ENCODE measurements at places on chromosomes 2 and 18.

DNA sequence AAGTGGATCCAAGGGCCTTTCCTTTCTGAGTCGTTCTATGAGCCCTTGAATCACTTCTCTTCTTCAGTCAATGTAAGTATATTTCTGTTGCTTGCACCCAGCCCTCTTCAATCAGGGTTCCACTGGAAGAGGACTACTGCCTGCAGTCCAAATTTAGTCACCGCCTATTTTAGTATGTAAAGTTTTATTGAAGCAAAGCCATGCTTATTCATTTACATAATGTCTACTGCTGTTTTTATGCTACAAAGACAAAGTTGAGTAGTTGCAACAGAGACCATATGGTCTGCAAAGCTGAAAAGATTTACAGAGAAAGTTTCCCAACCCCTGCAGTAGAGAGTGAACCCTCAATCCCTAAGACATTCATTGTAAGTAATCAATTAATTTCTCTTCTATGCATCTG, 332.5 kb upstream of the TNP1 start:
- DNase-seq: no peak

- DNase-seq: no peak
Measured at GRCh38 chr2:8224347-8225190, 457.3 kb upstream of the ID2 start.

DNA sequence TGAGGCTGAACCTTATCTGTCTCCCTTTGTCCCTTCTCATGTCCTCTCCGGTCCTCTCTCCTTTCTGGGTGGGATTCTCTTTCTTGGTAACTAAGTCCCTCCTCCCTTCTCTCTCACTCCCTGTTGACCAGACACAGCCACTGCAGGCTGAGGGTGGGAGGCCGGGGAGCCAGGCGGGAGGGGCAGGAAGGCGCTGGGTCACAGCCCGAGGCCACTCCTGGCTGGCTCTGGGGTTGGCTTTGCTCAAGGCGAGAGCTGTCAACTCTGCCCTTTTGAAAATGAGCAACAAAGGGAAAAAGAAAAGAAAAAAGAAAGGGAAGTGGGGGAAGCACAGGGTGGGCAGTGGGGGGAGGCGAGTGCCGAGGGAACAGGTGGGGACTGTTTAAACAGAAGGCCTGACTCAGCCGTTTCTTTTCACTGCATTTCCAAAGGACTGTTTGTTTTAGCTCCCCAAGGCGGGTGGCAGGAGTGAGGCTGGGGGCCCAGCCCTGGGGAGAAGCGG, 70.5 kb upstream of the IGFBP5 start:
- no peak for DNase-seq

GRCh38 chr2:40820319-40820718, 368.4 kb upstream of the SLC8A1 start:
- DNase-seq: peak; percentile 7

GRCh38 chr18:7926526-7926925, 359.4 kb downstream of the PTPRM start:
- DNase-seq: no peak

DNA sequence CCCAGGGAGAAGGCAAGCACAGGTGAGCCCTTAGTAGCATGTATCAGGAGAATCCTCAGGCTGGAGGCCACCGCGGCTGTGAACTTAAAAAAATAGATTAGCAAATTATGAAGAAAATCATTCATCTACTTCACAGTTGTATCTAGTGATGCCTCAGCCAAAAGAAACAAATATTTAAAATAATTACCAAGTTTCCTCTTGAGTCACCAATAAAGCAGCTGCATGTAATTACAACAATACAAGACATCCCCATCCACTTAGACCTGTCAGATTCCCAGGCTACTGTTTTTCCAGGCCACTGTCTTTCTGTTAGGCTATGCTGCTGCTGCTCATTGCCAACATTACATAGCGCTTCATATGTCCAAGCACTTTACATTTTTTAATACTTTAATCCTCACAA, 54.6 kb upstream of the PHLPP1 start:
- peak; percentile 77 for DNase-seq

- peak; percentile 15 for DNase-seq
Measured at GRCh38 chr2:128635361-128635900, 316.8 kb upstream of the HS6ST1 start.

All from EH (cell line).